Activated CD8-positive, alpha-beta memory T cell treated with anti-CD3 and anti-CD28 coated beads for 48 hours (primary cell): ENCODE measurements at places on chromosomes 1 and 21.

DNA sequence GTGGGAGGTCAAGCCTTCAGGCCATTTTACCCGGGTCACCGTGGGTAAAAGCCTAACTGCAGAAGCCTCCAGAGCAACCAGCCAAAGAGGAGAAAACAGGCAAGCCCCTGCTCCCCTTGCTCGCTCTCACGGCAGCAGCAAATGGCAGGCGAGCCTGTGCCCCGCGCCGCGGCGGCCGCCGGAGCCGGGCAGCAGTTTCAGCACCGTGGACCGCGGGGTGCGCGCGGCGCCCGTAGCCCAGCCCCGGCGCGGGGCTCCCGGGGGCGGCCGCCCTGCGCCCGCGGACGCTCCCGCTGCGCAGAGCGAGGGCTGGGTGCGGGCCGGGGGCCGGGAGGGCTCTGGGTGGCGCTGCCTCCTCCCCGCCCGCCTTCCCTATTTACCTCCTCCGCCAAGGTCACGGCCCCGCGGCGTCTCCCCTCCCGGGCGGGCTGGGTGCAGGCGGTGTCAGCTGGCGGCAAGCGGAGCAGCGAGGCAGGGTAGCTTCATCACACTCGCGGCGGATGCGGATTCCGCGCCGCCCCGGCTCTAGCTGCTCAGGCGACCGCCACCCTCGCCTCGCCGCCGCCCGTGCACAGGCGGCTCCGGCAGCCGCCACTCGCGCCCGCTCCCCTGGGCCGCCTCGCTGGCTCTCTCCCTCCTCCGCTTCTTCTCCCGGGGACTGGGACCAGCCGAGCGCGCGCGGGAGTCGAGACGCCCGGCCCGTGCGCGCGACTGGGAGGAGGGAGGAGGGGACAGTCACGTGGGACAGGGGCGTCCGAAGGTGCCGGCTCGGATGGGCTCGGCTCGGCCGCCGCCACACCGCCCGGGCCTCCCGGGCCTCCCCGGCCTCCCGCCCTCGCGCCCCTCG is at the start of gene RGS7:
TSS of gene RGS7 (minus strand) at position 687 of the 847 bp plus-strand sequence.
- DNase-seq = no peak

DNA sequence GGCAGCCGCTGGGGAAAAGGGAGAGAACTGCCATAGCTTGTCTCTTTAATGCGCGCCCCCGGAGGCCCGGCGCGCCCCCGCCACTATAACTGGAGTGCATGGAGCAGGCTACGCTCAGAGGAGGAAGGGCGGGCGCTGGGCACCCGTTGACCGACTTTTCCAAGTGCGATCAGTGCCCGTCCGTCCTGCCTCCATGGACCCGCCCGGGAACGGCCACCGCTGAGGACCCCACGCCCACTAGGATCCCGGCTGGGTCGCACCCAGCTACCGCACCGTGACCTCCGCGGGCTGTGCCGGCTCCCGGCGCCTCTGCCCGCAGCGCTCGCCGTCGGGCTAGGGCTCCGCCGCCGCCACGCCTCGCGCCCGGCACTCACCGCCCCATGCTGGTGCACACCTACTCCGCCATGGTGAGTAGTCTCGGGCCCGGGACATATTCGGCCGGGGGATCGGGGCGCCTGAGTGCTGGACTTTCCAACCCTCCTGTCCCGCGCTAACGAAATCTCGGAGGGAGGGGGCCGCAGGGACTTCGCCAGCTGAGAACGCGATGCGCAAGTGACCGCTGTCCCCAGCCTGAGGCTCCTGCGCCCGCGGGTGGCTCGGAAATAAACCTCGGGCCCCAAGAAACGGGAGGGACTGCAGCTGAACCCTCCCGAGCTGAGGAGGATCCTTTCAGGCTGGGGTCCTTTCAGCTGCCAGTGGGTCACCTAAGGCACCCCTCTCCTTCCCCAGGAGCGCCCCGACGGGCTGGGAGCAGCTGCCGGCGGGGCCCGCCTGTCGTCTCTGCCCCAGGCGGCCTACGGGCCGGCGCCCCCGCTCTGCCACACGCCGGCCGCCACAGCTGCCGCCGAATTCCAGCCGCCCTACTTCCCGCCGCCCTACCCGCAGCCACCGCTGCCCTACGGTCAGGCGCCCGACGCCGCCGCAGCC is at the start of gene TFAP2E:
TSS of gene TFAP2E (plus strand) at position 117 of the 927 bp plus-strand sequence. CDS start at position 381, 264 bp downstream.
- no peak for DNase-seq

GRCh38 chr1:58924016-58924565 is 140.2 kb upstream of the JUN start:
- DNase-seq = no peak

- no peak for DNase-seq
Measured at GRCh38 chr1:58932859-58933598, 149.2 kb upstream of the JUN start.

DNA sequence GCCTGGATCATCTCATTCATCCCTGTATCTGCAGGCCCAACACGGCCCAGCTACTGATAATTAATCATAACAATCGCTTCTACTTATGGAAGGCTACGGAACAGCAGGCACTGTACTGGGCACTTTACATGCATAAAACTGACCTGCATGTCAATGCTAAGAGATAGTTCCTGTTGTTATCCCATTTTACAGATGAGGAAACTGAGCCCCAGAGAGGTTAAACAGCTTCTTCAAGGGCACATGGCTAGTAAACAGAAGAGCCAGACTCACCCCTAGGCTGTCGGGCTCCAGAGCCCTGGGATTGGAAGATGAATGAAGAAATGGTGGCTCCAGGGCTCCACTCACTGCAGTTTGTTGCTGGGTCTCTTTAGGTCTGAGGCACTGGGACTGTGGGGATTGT is 27.3 kb upstream of the VPS13D start:
- no peak for DNase-seq

GRCh38 chr1:216815260-216816131 is 92.3 kb upstream of the ESRRG start:
- no peak for DNase-seq

GRCh38 chr1:203178083-203178482 is 2.5 kb upstream of the MYBPH start:
- no peak for DNase-seq

DNA sequence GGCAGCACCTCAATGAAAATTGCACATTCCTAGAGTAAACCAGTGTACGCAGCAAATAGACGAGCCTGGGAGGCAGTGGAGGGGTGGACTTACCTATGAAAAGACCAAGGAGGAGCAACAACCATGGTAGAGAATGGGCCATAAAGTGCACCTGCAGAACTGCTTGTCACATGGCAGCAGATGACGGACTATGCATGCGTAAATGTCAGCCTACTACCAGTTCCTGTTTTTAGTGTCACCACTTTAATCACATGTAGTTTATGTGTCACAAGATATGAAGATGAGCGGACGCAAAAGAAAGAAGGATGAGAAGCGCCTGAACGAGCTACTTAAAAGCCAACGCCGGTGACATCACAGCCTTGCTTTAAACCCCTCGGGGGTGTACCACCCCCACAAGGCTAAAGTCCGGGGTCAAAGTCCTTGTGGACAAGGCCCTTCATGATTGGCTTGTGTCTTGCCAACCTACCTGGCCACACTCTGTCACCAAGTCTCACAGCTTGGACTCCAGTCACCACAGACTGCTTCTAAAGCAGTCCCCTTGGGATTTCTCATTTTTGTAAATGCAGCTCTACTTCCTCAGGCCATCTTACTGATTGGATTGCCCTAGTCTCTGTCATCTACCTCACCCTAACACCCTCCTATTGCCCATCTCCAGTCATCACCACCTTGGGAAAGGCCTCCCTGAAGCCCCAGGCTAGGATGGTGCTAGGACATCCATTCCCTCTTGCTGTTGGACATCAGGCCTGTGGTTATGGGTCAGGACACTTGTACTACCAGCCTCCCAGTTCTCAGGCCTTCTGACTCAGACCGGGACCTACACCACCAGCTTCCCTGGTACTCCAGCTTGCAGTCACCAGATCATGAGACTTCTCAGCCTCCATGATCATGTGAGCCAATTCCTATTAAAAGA is 6.0 kb upstream of the LY9 start:
- no peak for DNase-seq

DNA sequence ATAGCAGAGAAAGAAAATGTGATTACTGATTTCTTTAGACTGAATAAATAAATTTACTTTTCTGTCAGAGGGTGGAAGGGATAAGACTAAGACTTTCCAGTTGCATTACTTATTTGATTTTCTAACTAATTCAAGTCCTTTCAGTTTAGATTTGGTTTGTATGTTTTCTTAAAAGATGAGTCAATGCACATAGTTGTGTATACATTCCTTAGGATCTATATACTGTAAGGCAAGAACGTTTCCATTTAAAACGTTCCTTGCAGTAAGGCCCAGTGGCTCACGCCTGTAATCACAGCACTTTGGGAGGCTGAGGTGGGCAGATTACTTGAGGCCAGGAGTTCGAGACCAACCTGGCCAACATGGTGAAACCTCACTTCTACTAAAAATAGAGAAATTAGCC is 14.5 kb upstream of the SERTAD4 start:
- DNase-seq = no peak

DNA sequence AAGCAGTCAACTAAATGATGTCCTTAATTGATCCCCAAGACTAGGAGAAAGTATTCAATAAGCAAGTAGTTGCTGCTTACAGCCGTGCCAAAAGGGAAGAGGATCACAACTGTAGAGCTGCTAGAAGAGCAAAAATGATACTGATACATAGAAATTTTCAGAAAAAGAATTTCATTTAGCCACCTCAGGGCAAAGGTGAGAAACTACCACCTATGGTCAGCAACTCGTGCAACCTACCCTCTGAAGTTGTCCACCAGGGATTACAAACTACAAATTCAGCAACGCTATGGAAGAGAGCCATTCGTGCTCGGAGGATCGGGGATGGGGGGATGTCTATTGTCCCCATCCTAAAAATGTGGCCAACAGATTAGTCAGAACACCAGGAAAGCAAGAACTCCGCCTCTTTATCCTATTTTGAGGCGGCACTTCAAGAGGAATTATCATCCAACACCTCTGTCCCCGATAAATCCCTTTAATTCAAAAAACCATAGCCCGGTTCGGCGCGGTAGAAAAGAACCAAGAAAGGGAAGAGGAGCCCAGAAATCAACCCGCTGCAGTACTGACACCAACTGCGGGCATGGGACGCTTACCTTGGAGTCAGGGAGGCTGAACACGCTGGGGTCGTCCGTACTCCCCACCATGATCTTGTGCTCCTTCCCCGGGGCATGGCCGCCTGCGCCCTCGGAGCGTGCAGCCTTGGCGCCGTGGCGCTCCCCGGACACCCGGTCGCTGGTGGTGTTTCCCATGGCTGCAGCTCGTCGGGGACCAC is 687 bp downstream of the PRKAB2 start:
- DNase-seq = no peak

DNA sequence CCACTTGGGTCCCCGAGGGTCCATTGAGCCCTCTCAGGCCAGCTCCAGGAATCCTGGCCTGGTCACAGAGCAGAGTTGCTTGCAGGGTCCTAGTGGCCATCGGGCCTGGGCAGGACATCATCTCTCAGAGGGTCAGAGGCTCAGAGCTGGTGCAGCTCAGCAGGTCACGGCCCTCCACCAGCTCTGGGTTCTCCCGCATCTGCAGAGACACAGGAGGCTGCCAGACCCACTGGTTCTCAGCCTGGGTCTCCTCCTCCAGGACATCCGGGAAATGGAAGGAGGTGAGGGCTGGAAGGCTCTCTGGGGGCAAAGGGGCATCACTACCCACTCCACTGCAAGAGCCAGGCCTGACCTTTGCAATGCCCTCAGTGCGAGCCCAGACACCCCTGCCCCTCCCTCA is 6.5 kb downstream of the TMEM54 start:
- no peak for DNase-seq

DNA sequence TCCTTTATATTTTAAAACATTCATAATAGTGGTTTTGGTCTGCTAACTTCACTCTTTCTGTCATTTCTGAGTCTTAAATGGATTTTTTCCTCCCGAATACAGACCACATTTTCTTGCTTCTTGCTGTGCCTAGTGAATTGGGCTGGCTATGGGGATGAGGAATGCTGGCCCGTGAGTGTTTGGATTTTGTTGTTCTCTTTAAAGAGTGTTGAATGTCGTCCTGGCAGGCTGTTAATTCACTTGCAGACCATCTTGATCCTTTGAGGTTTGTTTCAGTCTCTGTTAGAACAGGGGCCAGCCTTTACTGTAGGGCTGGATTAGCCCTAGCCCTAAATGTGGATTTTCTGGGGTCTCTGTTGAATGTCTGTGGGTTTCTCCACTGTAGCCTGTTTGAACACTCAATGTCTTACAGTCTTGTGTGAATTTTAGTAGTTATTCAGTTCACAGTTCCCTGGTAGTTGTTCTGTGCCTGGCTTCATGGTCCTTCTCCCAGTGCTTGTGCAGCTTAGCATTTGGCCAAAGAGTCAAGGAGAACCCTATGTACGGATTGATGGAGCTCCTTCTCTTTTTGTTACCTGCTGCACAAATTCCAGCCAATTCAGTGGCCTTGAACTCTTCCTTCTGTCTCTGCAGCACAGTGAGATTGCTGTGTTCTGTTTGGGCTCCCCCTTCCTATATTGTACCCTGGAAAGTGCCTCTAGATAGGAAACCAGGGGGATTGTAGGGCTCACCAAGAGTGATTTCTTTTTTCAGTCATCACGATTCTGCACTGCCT is 95.7 kb downstream of the DYRK1A start:
- no peak for DNase-seq

GRCh38 chr1:11918799-11919519 is 7.3 kb downstream of the KIAA2013 start:
- DNase-seq = no peak

DNA sequence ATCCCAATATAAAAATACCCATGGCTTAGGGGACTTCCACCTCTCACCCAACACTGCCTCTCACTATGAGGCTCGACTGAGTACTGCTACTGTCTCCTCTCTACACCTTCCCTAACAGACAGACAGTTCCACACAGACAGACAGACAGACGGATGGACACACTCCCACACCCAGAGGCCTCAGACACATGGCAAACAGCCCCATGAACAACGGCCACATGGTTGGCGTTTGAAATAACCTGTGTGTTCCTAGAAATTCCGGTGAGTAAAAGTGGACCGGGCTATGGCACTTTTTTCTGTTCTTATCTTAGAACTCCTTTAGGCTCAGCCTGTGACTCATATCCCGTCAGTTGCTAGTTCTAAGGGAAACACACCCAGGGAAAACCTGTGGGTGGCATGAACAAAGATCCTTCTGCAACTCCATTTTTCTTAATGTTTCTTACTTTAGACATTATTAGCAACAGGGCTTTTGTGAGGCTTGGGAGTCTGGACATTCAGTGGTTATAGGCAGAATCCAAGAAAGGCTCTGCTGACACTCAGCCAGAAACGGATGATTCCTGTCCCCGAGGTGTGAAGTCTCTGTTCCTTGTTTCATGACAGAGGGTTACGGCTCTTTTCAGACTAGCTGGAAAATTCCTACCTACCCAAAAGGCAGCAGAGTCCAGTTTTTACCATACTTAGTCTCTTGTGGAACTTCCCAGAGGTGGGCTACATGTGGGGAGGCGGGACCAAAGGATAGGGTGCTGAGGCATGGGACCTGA is 90.5 kb upstream of the TLR5 start:
- DNase-seq = no peak

DNA sequence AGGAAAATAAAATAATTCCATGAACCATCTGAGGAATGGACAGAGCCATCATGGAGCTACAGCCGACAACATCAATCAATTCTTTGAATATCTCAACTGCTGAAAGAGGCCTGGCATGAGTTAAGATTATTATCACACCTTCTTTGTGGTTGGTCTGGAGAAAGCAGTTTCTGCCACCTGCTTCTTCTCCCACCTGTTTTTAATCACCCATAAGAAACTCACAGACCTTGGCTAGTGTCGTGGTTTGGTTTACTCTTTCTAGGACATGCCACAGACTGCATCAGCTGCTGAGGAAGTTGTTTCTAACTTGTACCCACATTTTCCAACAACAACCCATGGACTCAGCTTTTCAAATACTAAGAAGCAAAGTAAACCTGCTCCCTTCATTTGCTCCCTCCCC is 65.6 kb downstream of the NTPCR start:
- DNase-seq = no peak

- no peak for DNase-seq
Measured at GRCh38 chr1:246281639-246282038, 225.4 kb downstream of the SMYD3 start.

GRCh38 chr1:170853867-170854266 is 81.5 kb upstream of the MROH9 start:
- no peak for DNase-seq
